ENCODE measurements at places on chromosomes 1 and 21.

DNA sequence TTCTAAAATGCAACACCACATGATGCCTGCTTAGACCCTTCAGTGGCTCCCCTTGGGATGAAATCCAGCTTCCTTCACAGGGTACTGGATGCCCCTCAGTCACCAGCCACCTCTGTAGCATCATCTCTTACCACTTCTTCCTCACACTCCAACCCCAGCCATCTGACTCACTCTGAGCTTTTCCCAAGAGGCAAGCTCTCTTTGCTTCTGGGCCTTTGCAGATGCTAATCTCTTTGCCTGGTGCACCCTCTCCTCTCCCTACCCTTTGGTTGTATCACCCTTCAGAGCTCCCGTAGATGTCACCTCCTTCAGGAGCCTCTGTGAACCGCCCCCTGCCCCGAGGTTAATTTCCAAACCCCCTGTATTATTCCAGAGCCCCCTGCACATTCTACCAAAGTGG is 164.8 kb upstream of the ZC3H12A start:
- DNase-seq: no peak

DNA sequence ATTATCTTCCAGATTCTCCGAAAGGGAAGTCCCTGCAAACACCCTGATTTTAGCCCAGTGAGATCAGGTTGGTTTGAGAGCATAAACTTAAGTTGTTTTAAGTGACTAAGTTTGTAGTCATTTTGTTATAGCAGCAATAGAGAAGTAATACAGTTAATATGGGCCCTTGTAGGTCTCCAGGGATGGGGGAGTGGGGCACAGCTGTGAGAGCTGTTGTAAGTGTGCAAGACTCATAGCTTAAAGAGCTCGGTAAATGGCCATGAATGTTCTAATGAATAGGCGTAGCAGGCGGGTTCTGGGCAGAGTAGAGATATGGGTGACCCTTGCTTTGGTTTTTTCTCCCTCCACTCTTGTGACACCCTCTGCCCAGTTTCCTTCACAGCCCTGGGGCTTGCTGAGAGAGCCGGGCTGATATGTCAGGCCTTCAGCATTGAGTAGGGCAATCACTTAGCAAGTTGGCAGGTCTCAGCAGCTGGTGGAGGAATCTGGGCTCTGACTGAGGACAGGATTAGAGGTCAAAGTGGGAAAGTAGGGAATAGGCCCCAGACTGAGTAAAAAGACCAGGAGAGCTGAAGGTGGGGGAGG is 16.0 kb upstream of the ID3 start:
- no peak for DNase-seq

GRCh38 chr1:7677815-7678214 is 93.3 kb upstream of the VAMP3 start:
- DNase-seq: no peak

DNA sequence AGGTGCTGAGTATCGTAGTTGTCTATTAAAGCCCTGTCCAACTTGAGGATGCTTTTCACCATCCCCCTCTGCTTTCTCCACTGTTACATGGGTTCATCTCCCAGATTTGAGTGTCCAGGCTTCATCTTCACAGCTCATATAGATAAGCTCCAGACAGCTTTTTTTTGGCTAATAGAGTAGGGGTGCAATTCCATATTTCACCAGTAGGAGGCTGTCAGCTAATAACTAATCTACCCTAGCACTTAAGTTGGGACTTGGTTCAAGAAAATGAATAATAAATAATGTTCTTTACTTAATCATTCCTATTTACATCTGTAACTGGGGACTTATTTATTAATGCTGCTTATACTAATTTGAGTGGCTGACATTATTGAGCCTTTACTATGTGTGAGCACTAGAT is 124.5 kb downstream of the IGSF21 start:
- no peak for DNase-seq

- DNase-seq: no peak
Measured at GRCh38 chr21:29613021-29613420, 314.3 kb downstream of the BACH1 start.
